ENCODE measurements at places on chromosomes 4 and X.

- ATAC-seq: no peak
These were observed 48.8 kb downstream of the UGT2B10 start for GRCh38 chr4:68864438-68865187.

DNA sequence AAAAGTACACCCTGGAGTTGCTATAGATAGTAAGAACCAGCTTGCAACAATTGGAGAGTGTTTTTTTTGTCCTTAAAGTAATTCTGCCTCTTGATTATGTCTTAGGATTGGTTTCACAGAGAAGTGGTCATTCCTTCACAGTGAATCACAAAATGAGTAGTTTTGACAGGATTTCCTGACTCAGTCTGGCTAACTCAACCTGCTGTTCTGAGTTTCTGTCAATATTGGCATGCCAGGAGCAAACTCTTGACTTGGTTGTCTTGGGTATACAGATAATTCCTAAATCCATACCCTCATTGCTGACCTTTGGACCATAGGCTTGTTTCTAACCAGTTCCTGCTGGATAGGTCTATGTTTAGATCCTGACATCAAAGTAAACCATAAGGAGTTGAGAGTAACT, 9.4 kb downstream of the FHIP1A start:
- ATAC-seq: no peak

DNA sequence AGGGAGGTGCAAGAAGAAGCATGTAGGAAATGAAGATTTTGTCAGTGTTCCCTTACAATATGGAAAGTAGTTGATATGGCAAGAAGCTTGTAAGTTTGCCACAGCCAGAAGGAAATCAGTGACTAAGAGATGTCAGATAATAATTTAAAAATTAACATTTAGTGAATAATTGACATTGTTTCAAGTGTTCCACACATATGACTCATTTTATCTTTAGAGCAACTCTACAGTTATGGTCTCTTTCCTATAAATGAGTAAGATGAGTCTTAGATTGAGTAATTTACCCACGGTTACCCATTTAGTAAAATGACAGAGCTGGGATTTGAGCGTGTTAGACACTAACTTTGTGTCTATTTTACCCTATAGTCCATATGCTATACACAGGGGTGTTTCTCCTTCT, 300.3 kb upstream of the IRS4 start:
- ATAC-seq: no peak

DNA sequence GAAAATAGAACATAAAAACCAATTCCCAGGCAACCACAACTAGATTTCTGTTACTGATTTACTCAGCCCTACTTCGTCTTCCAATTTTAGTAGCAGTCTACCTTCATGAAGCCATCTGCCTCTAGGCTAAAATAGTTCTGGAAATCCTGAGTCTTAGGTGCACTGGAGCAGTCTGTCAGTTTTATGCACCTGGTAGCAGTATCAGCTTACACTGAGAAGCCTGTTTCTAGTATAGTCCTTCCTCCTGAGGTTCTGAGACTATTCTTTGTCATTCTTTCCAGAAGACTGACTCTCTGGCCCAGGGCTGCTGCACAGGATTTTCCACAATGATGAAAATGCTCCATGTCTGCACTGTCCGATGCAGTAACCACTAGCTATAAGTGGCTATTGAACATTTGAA, 16.9 kb upstream of the HPRT1 start:
- no peak for ATAC-seq

GRCh38 chr4:174549721-174550120, 27.4 kb upstream of the HPGD start:
- no peak for ATAC-seq

GRCh38 chrX:37364666-37365065, 15.5 kb downstream of the PRRG1 start:
- ATAC-seq: no peak

DNA sequence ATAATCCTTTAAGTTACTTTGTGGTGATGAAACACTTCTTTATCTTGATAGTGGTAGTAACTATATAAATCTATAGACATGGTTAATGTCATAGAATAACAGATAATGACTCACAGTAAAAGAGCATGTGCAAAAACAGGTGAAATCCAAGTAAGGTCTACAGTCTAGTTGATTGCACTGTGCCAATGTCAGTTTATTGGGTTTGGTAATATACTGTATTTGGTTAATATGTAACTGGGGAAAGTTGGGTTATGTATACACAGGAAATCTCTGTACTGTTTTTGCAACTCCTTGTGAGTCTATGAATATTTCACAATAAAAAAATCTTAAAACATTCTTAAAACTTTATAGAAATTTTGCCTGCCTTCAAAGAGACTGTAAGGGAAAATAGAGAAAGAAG, 1067.6 kb upstream of the FTHL17 start:
- no peak for ATAC-seq

GRCh38 chrX:66489339-66489738, 149.5 kb downstream of the EDA2R start:
- ATAC-seq: no peak

- no peak for ATAC-seq
These were observed 2.1 kb upstream of the FAT1 start for GRCh38 chr4:186725469-186726425.

DNA sequence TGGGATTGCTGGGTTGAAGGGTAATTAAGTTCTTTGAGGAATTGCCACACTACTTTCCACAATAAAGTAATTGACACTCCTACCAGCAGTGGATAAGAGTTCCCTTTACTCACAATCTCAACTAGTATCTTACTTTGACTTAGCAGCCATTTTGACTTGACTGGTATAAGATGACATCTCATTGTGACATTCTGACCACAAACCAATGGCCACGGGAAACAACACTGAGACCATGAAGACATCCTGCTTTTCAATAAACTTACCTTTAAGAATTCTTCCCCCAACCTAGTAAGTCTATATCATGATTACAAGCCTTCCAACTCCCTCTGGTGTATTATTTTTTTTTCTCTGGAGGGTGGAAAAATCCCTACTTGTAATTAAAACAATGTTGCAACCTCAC, 66.9 kb upstream of the WDR1 start:
- ATAC-seq: no peak

DNA sequence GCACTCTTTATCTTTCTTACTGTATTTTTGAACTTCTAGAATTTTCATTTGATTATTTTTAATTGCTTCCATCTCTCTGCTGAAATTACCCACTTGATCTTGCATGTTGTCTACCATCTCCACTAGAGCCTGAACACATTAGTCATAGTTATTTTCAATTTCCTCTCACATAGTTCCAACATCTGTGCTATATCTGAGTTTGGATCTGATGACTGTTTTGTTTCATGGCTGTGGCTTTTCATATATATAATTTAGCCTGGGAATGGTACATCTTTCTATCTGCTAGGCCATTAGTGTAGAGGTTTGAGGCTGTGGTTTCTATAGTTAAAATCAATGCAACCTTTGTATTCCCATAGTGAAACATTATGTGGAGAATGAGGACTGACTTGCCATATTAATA, 33.2 kb downstream of the NPY2R start:
- ATAC-seq: no peak

DNA sequence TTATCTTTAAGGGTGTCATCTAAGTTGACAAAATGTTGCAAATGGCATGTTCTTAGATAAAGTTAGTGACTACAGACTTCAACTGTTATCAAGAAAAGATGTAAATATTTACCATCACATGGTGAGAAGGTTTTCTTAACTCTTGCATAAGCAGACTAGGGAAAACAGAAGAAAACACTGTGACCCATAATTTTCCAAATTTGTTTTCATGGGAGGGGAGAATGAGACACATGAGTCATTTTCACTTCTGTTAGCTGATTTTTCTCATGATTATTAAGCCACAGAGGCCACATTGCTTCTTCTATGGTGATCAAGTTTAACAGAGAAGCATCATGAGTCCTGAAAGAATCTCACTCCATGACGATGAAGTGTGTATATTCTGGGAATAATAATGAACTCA, 30.2 kb upstream of the SYTL5 start:
- ATAC-seq: no peak

DNA sequence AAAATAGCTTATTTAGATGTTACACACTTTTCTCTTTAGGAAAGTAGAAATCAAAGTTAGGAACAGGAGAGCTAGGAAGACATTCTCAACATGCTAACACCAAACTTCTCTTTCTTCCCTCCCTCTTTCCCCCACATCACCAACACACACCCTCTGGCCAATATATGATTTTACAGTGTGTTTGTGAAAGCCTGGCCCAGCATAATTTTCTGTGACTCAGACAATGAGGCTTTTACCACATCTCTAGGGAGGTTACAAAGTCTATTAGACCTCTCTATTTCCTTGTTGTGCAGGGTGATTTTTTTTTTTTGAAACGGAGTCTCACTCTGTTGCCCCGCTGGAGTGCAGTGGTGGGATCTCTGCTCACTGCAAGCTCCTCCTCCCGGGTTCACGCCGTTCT, 189.9 kb downstream of the AASDH start:
- no peak for ATAC-seq

GRCh38 chr4:79857811-79858210, 215.2 kb downstream of the ANTXR2 start:
- no peak for ATAC-seq

- ATAC-seq: no peak
These were observed 1927.1 kb upstream of the PCDH7 start for GRCh38 chr4:28792917-28793597.

GRCh38 chr4:186657764-186658163, 65.9 kb downstream of the FAT1 start:
- ATAC-seq: no peak

DNA sequence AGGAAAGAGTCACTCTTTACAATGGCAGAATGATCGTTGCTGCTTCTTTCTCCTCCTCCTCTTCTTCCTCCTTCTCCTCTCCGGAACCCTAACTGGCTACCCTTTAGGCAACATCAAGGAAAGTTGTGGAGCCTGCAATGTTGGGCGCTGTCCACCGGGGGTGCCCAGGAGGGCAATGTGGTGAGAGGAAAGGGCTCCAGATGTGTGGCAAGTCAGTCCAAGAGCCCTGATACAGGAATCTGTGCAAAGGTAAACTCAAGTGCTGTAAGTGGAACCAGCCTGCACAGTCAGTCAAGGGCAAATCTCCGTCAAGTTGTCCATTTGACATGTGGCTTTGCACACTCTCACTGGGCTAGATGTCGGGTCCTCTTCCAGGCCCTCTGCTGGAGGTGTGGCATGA, 2.8 kb downstream of the RTL5 start:
- ATAC-seq: no peak

DNA sequence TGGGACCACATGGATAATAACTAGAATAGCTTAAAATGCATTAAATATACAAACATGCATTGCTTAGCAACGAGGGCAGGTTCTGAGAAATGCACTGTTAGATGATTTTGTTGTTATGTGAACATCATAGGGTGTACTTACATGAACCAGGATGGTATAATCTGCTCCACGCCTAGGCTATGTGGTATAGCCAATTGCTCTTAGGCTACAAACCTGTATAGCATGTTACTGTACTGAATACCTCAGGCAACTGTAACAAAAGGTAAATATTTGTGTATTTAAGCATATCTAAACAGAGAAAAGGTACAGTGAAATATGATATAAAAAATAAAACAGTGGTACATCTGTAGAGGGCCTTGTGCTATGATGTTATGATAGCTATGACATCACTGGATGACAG, 169.2 kb upstream of the IL15 start:
- ATAC-seq: no peak

- ATAC-seq: no peak
These were observed 80.4 kb downstream of the PDLIM5 start for GRCh38 chr4:94531991-94532789.

- no peak for ATAC-seq
These were observed 356.0 kb downstream of the PPARGC1A start for GRCh38 chr4:23533859-23534258.

DNA sequence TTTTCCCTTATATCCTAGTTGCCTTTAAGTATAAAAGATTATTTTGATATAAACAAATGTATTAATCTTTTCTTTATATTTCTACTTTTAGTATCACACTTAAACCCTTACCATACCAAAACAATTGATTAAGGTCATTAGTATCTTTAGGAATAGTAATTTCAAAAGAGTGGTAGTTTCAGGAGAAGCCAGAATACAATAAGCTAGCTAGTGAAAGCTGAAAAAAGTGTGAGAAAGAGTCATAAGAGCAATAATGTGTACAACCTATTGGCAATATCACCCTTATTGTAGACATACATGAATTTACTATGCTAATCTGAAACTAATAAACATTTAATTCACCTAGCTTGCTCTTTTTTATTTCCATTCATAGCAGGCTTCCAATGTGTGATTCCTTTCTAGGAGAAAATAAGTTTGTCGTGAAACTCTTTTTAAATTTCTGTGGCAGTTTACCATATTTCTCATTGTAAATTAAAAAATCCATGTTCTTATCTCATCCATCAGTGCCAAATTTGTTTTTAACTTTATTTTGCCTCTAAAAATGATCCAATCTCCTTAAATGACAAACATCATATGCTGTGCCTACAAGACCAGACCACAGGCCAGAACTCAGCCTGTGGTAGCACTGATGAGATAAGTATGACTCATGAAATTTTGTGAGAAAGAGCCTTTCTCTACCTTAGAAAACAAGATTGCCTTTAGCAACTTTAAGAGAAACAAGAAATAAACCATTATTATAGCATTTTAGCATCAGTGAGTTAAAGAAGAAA, 8.1 kb downstream of the NEK1 start:
- no peak for ATAC-seq

DNA sequence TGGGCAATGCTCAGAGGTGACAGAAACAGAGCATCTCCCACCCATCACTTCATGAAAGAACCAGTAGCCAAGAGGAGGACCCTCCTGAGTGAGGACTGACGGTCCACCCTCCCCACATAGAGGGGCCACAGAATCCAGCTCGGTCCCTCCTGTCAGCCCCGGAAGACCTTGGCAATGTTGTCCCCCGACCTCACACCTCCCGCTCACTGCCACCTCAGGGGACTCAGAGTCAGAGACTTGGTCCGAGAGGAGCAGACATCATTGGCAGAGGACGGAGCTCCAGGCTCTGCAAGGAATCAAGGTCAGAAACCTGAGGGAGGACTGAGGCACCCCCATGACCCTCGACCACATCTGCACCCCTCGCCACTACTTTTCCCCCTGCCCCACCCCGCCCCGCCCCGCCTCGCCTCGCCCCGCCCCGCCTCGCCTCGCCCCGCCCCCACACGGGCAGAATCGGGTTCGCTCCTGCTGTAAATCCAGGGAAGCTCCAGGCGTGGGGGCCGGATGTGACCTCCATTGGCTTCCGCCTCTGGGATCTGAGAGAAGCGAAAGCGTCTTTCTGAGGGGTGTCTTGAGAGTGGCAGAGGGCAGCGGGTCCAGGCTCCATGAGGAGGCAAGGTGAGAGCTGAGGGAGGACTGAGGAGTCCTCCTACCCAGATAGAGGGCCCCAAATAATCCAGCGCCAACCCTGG, at the start of gene MAGEA11:
Gene MAGEA11, plus strand, starts transcription at position 516 of the 692 bp plus-strand sequence. CDS start 1,100 bp downstream, outside the sequence.
- no peak for ATAC-seq

DNA sequence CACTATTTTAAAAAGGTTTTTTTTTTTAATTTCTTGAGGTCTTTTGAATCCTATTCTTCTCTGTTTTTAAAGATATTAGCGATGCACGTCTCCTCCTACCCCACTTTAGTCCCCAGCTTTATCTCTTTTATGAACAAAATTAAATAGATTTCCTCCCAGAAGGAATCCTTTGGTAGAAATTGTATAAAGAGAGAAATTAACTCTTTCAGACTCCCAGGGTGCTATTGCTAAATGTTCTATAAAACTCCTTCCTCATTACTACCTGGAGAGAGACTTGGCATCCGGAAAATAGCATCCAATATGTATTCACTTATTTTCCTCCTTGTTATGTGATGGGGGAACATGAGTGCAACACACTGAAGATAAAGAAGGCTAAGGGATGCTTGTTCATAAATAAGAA, 16.5 kb upstream of the PACRGL start:
- ATAC-seq: no peak

- no peak for ATAC-seq
These were observed 49.6 kb downstream of the LAMP2 start for GRCh38 chrX:120419463-120419862.
